ENCODE measurements at places on chromosomes 2 and 18.
A peak's percentile ranks its signal among the peaks of the same experiment; 100 is the strongest.

GRCh38 chr18:7681298-7681697 lies 114.2 kb downstream of the PTPRM start:
- no peak for DNase-seq

GRCh38 chr2:1881998-1882397 lies 137.7 kb upstream of the PXDN start:
- no peak for DNase-seq

- DNase-seq: no peak
These were observed 26.4 kb downstream of the CAPN13 start for GRCh38 chr2:30780776-30781330.

- no peak for DNase-seq
These were observed 1289.2 kb downstream of the DSC3 start for GRCh38 chr18:29753379-29753778.

DNA sequence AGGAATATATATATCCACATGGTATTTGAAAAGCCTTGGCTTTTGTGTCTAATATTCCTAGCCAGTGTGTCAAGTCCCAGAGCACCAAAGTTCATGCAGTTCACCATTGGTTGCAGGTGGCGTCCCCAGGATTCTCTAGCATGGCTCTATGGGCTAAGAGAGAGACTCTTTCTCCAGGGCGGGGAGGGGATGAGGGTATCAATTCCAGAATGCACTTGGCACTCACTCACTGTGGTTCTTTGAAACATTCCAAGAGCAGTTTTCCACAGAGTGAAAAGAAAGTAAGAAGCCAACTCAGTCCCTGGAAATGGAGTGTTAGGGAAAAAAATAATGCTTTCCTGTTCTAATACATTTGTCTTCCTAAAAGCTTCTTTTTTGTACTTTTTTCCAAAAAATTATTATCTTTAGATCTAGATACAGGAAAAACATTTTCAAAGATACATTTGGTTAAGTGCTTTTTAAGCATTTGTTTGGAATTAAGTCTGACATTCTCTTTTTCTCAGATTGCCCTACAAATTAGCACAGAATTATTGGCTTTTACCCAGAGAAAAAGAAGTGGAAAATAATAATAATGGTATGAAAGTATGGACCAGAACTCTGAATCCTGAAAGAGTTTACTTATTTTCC lies 239.9 kb downstream of the PAX3 start:
- no peak for DNase-seq

DNA sequence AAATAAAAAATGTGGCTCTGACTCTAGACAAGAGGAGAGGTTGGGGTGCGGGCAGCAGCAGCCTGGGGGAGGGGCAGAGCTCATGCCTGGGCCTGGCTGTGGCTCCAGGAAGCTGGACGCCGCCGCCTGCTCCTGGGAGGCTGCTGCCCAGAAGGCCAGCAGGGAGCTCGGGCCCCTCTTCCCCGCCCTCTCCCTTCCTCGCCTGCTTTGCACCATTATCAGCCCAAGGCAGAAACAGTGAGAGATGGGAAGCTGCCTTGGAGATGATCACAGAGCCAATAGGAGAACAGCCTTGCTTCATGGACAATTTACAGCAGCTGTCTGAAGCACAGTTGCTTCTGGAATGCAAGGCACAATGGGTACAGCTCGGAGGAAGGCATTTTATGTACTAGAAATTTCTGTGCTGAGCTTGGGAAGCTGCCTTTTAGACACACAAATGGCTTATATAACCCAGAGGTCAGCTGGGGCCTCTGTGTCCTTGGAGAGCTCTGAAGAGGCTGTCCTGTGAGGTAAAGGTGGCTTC lies 55.3 kb upstream of the AFF3 start:
- no peak for DNase-seq

DNA sequence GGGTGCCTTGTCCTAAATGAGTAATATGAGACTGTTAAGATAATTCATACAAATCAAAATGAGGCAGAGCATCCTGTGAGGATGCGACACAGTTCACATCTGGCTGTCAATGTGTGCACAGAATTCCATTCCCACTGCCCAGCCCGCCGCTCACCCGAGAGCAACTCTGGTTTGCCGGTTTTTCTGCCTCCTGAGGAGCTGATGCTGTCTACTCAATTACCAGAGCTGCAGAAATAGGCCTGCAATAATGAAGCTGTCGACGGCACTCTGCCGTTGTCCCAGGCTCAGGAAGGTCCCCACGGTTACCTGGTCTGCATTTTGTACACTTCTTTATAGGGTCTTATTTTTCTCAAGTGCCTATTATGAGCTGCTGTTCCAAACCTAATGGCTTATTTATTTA lies 55.7 kb upstream of the LYPD1 start:
- DNase-seq: no peak

GRCh38 chr18:36322408-36322728 lies 24.9 kb downstream of the FHOD3 start:
- no peak for DNase-seq

DNA sequence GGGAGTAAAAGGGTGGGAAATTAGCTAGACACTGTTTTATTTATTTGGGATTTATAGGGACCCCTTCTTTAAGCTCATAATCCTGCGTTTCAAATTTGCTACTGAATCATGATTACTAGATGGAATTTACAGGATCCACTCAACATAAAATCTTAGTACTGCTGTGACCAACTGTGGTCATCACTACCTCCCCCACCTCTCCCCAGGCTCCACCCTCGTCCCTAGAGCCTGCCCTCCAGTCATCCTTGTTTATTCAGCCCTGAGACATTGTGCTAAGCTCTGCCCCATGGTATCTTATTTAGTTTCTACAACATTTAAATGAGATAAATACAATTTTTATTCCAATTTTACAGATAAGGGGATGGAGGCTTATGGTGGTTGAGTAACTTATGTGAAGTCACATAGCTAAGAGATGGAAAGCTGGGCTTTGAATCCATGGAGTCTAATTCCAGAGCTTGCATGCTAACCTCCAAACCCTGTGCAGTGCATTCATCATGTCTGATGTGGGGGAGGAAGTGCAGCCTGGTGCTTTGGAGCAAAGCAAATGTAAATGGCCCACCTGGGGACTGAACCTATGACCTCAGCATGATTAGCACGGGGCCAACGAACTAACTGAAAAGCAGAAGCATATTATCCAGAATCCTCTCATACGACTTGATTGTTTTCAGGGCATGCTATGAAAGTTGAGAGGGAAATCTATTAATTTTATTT lies 502.4 kb downstream of the TMEM182 start:
- no peak for DNase-seq

GRCh38 chr2:55718165-55719008 lies 24.7 kb upstream of the PNPT1 start:
- peak; percentile 42 for DNase-seq

GRCh38 chr2:236298924-236299475 lies 34.8 kb upstream of the ASB18 start:
- no peak for DNase-seq

DNA sequence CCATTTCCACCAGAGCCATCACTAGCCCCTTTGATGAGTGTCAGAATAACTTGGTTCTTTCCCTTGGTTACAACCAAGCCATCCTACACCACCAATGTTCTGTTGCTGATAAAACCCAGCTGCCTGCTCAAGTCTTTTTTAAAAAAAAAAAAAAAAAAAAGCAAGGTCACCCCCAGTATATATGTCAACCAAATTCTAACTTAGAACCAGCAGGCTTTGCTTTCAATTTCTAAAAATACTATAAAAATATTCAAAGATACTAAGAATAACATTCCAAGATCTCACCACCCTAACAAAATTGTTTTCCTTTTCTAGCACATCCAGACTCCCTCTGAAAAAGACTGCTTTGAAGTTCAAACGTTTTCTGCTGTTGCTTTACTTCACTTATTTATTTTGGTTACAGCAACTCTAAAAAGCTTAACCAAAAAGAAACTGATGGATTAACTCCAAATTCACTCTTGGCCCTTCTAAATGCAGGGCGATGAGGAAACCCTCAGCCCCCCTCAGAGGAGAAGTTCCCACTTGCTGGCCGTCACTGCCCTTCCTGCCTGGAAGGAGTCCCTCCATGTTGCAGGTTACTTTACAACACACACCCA lies 10.9 kb downstream of the UXS1 start:
- no peak for DNase-seq

DNA sequence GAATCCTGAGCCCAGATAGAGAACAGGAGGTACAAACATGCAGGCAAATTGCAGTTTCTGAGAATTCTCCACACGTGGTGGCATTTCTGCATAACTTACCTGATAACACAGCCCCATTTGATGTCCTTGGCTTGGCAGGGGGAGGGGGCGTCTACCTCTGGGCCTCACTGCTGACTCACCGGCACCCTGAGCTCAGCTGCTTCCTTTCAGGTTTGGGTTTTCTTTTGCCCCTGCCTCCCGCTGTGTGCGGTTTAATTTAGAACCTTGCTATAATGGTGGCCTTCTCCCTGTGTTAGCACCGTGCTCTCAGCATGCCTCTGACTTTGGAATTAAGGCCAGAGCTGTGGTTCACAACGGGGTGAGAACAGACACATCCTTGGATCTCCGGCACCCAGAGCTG lies 4.4 kb downstream of the CTIF start:
- DNase-seq: no peak

DNA sequence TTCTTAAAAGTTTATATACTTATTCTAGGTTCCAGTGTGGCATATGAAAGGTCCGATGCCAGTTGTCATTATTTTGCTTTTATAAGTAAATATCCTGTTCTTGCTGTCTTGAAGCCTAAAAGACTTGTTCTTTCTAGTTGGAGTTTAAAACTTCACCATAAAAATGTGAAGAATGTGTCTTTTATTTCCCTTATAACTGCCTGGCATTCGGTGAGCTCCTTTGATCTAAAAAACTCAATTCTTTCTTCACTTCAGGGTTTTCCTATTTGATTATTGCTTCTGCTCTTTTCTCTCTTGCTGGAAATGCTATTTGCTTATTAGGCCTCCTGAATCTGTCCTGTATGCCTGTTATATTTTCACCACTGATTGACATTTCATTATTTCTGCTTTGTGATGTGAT lies 51.6 kb downstream of the TSPYL6 start:
- no peak for DNase-seq

- DNase-seq: no peak
These were observed 100.4 kb downstream of the ACOXL start for GRCh38 chr2:110832740-110833139.

DNA sequence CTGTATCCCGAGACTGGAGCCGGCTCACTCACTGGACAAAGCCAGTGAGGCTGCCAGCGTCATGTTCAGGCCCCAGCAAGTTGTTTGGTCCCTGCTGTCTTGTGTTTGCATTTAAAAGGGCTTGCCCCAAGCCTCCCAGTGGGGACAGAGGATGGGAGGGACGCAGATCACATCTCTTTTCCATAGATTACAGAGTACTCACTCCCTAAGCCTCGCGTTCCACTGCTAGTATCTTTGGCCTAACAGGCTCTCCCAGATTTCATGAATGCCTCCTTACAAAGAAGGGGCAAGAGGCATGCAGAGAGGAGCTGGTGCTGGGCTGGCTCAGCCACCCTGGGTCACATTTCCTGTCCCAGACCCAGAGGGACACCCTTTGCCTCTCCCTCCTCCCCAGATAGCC lies 59.1 kb downstream of the CMPK2 start:
- DNase-seq: no peak

GRCh38 chr2:47301277-47301618 lies 101.7 kb upstream of the MSH2 start:
- no peak for DNase-seq

GRCh38 chr2:134999521-134999920 lies 47.7 kb downstream of the MAP3K19 start:
- no peak for DNase-seq

DNA sequence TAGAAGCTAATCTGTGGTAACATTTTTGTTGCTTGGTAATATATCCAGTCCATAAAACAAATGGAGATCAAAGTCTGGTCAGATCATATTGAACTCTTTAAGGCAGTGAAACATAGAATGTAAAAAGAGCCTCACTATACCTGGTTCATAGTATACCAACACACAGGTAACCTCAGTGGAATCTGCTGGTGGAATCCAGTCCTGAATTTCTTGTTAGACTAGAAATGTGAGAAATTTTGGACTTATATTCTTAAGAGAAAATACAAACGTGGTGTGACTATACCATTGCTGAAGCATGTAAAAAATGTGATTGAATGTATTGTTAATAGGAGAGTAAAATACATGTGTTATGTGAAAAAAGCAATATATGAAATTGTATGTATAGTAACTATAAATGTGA lies 46.1 kb upstream of the GRHL1 start:
- no peak for DNase-seq

- peak; percentile 61 for DNase-seq
These were observed 12.6 kb upstream of the RAB1A start for GRCh38 chr2:65142515-65142914.

DNA sequence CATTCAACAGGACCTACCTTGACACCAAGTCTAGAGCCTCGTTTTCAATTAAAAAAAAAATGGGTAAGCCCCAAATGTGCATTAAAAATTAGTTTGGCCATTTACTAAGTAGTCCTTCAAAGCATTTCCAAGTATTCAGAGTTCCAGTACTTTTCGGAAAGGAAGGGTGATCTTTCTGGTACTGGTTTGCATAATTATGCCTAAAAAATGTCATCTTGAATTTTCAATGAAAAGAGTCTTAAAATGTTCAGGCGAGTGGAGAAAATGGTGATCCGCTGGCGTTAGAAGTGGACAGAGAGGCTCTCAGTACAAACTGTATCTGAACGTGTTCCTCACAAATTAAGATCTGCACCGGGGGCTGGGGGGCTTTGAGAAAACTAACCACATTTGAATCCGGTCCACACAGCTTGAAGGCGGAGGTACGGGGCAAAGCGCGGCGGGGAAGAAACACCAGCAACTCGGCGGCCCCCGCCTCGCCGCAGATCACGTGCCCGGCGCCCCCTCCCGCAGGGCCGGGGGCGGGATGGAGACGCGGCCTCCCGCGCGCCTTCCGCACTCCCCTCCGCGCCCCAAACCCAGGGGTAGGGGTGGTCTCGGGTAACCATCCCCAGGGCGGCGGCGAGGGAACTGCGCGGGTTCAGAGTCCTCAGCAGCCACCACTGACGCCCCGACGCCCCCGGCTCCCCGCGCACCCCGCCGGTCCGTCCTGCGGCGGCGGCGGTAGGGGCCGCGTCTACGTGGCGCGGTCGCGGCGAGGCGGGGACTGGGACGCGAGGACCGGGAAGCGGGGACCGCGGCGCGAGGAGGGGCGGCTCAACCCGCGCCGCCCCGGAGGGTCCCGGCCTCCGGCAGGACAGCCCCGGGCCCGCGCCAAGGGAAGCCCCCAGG lies 564 bp downstream of the LPIN2 start:
- DNase-seq: peak; percentile 56

- no peak for DNase-seq
These were observed 159.4 kb upstream of the FOSL2 start for GRCh38 chr2:28233164-28233676.

DNA sequence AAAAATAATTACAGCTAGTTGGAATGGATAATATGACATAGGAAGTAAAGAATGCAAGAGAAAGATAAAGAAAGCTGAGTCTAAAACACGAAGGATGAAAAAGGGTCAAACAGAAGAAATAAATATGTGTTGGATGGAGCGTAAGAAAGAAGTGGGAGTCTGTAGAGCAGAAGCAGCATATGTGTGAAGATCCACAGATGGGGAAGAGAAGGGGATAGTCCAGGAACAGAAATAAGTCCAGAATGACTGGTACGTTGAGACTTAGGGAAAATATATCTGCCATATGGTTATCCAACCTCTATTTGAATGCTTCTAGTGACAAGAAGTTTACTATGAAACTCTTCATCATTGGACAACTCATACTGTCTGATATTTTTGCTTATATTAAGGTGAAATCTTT lies 18.0 kb downstream of the ABCA12 start:
- DNase-seq: no peak

GRCh38 chr2:239266779-239267287 lies 134.0 kb downstream of the HDAC4 start:
- DNase-seq: no peak

All from hippocampal formation (tissue), 2 donors.